Fibroblast of lung (primary cell): ENCODE measurements at places on chromosomes 2 and 18.

DNA sequence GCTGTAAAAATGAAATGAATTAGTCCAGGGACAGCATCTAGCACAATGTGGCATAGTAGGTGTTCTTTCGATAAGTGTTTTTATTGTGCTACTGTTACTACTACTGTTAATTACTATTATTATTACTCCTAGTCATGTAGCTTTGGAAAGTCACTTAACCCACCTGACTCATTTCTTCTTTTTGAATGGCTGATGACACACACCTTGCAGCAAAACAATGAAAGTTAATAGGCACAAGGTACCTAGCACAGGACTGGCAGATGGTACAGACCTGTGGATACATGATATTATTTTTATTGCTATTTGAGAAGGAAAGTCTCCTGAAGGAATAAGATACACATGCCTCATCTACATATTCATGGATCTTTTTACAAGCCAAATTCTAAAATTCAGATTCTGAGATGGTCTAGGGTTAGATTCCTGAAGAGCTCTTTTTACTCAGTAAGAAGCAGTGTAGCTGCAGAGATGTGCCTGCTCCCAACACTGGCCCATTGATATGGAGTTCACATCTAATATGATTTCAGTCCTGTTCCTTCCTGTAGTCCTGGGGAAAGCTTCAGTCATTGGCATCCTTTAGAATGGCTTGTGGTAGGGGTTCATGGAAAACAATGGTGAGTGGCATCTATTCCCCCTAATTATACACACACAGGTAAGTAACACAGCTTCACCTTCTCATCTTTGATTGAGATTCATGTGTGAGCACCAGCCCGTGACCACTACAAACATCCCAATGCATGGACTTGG is 7.9 kb upstream of the ERMN start:
- no peak for DNase-seq

DNA sequence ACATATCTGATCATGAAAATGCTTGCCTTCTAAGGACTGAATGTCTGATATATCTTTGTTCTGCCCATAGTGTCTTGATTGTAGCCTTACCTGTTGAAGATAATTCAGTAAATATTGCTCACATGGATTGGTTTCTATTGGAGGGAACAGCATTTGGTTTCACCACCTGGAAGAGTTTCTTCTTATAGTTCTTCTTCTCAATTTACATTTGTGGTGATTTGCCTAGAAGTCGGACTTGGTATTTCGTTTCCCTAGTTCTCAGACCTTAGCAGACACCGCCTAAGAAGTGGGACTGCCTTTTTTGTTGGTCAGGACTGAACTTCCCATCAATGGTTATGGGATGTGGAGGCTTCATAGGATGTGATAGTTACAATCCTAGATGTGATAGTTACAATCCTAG is 20.2 kb downstream of the MGAT5 start:
- DNase-seq, result no peak

GRCh38 chr2:208708486-208708885 is 301.9 kb downstream of the PTH2R start:
- DNase-seq, result no peak

- peak; percentile 48 for DNase-seq
Measured at GRCh38 chr18:499776-500631, 497 bp downstream of the COLEC12 start.

- no peak for DNase-seq
Measured at GRCh38 chr2:212736385-212736726, 197.8 kb upstream of the ERBB4 start.
